Stimulated activated CD8-positive, alpha-beta memory T cell treated with anti-CD3 and anti-CD28 coated beads, Interleukin-4, amount 100 ng/mL, for 4 hours (primary cell): ENCODE measurements at places on chromosomes 3 and 15.

DNA sequence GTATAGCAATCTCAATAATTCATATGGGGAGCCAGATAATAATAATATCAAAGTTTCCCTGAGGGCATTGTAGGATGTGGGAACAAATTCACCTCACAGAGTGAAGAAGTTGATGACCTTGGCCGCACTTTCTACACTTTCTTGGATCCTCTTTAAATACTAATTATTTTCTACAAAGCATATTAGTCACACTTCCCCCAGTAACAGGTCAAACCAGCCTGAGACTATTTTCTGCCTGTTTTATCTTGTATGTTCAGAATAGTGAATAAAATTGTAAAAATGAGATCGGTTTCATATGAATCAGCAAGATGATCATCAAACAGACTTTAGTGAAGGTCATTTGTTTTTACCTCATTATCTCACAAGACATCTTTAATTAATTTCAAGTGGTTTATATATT, 2.3 kb upstream of the OR5K3 start:
- no peak for DNase-seq

DNA sequence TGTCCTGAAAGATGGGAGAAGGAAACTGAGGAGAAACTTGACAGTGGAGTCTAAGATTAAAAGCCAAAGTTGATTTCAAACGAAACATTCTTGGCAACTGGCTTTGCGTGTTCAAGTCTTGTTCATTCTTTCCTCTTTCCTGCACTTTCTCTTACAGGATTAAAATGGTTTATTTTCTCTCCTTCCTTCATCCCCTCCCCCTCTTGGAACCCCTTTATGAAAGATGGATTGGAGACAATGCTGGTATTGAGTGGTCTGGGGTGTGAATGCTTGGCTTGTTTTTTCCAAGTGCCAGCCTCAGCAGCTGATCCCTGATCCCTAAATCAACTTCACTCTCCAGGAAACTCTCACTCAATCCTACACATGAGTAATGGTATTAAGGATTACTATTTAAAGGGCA, 703 bp upstream of the LSAMP start:
- DNase-seq = no peak

DNA sequence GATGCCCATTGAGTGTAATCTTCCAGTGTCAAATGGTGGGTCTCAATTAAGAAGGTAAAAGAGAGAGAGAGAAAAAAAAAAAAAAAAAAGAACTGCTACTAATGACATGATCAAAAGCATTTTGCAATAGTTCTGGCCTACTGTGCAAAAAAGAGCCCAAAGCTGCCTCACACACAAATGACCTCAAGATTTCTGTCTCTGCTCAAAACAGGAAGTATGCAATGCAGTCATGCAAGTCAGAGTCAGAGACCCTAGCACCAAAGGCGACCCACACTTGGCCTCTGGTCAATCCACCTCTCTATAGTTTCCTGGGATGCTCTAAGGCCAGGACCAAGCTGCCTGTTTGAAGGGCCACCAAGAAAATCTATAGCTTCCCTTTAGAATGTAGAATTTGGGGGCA, 323.5 kb downstream of the VPS13C start:
- DNase-seq = no peak

- DNase-seq = no peak
These were observed 71.1 kb upstream of the OXTR start for GRCh38 chr3:8840556-8840955.

- no peak for DNase-seq
These were observed 9.0 kb upstream of the GNB4 start for GRCh38 chr3:179460260-179460659.

DNA sequence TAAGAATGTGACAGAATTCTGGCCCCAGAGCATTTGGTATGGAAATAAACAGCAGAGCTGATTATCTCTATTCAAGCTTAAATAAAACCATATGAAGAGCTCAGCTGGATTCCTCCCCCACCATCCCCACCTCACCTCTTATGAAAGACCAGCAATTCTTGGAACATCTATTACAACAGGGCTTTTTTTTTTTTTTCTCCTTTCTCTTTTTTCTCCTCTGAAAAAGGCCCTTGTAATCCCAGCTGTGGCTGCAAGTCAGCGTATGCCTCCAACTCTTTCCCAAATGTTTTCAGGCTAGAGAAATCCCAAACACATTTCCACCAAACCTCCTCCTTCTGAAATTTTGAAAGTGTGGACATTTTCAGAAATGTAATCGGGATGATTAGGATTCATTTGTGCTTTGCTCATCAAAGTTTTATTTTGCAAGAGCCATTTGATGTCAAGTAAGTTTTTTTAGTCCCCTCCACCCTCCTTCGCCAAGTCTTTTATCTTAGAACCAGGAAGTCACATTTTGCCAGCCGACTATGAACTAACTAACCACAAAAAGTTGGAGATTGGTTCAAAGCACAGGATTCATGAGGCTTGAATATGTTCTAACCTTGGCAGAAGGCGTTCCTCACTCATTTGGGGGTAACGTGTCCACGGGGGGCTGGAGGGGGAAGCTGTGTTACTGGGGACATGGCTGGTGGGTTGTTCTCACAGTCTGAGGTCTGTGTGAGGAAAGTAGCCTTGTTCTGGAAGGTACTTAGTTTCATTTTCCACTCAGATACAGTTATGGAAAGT, 142.0 kb upstream of the PDZRN3 start:
- DNase-seq = no peak

GRCh38 chr3:41277790-41278465, 78.6 kb downstream of the CTNNB1 start:
- DNase-seq = no peak

GRCh38 chr15:43531018-43531670, 13.7 kb downstream of the MAP1A start:
- no peak for DNase-seq

DNA sequence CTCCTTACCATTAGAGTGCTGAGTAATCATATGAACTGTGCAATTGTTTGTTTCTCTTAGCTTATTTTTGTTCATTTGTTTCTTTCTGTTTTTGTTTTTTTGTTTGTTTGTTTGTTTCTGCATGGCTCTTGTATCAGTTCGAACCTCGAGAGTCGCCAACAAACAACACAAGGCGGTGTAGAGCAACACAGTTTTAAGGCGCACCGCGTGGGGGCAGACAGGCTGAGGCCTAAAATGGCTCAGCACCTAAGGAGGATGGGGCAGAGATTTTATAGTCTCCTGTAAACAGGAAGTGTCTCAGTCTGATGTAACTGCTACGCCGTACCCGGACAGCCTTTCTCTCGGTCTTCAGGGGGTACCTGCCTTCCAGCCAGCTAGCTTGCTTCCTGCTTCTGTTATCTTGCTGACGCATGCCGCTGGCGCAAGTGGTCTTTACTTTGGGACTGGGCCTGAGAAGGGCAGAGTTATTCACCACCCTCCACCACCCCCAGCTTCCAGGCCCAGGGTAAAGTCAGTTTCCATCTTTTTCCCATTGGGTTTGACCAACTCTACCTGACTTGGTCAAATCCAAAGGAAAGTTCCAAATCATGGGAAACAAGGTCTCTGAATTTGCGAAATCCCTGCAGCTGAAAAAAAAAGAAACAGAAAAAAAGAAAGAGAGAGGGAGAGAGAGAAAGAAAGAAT, 25.8 kb upstream of the MFGE8 start:
- DNase-seq = no peak

GRCh38 chr3:156693166-156693565, 18.8 kb downstream of the TIPARP start:
- no peak for DNase-seq

- DNase-seq = no peak
These were observed 20.3 kb upstream of the SIAH2 start for GRCh38 chr3:150783316-150783715.

- DNase-seq = no peak
These were observed 7.7 kb downstream of the SLITRK3 start for GRCh38 chr3:165188452-165188851.

DNA sequence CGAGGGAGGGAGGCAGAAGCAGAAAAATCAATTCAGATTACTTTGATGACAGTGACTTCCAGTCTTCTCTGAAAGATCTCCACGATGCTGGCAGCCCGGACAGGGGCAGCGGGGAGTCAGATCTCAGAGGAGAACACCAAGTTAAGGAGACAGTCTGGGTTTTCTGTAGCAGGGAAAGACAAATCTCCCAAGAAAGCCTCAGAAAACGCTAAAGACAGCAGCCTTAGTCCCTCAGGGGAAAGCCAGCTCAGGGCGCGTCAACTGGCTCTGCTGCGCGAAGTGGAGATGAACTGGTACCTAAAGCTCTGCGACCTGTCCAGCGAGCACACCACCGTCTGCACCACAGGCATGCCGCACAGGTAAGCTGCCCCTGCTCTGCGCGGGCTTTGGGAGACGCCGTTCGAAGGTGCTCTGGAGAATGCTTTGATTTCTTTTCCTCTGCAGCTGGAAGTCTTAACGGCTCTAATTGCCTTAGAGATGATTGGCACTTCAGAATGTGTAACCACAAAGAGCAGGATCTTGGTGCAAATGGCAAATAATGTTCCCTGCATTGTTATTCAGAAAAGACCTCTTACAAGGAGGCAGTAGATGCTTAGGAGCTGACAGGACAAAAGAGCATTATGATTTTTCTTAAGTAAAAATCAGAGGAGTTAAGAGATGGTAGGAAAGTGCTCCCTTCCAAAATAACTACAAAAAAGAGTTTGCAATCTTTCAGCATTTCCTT, at the start of gene KCNAB1:
Gene KCNAB1 (plus strand): TSS at position 51 of the 724 bp plus-strand sequence.
- no peak for DNase-seq

DNA sequence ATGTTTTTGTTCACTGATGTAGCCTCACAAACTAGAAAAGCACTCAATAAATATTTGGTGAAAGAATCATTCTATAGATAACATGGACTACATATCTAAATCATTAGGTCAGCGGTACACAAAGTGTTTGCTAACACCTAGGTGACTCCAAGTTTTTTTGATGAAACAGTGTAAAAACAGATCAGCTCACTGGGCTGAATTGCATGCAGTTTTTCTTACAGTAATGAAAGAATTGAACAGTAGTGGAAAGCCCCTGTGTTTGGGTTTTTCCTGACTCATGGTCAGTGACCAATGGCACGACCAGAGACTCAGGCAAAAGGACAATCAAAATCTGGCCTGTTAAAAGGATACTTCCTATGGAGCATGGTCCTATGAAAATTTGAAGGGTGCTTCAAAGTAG, 384.3 kb upstream of the EPHA6 start:
- no peak for DNase-seq

DNA sequence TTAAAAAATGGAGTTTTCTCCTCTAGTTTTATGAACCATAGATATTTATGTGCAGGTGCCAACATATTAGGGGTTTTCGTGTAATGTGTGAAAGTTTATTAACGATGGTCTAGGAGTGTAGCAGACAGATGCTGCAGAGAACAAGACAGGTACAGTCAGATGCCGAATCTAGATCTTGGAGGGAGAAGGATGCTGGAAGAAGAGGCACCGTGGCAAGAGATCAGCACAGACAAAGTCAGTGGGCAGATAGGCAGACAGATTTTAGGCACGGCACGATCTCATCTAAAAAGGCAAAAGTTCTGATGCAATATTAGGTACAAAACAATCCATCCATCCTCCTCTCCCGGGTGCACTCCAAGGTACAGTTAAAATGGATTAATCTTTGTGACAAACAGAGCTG, 161.6 kb downstream of the TIGIT start:
- no peak for DNase-seq

DNA sequence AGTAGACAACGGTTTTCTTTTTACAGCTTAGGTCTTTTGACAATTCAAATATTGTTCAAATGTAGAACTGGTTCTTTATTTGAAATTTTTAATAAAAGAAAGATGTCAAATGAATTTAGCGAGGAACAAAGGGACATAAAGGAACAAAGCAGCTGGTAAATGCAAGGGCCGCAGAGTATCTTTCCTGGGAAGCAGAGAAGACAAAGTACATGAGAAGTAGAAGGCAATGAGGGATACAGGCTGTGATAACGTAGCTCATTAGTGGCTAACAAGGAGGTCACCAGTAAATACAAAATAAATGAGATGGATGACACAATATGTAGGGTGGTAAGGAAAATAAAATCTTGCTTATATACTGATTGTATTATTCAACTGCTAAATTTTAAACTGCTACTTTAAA, 762.8 kb downstream of the VGLL3 start:
- no peak for DNase-seq

DNA sequence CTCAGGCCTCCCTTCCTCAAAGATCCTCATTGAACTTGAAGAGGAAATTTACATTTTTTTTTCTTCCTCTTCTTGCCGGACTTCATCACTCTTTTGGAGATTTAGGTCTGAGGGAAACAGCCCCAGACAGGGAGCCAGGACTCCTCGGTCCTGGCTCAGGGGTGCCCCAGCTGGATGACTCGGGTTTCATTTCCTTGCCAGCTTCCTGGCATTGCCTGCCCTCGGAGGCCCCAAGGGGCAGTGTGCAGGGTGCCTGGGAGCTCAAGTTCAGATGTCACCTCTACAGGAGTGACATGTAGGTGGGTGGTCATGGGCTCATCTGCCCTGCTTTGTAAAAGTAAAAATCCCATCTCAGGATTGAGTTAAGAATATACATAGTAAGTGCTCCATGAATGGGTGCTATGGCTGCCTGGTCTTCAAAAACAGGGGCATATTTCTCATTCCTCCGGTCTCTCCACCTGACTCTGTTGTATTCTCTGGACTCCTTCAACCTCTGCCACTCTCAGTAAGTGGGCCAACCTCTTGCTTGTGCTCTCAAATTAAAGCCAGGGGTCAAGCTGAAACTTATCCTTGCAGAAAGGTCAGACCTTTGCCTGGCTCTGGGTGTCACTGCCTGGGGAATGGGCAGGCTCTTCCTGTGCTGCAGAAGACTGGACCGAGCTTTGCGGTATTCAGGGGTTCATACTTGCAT, 51.8 kb downstream of the SMAD6 start:
- no peak for DNase-seq

- no peak for DNase-seq
These were observed 433 bp downstream of the FILIP1L start for GRCh38 chr3:100113723-100114412.

GRCh38 chr3:150038830-150039229, 68.1 kb upstream of the PFN2 start:
- DNase-seq = no peak

DNA sequence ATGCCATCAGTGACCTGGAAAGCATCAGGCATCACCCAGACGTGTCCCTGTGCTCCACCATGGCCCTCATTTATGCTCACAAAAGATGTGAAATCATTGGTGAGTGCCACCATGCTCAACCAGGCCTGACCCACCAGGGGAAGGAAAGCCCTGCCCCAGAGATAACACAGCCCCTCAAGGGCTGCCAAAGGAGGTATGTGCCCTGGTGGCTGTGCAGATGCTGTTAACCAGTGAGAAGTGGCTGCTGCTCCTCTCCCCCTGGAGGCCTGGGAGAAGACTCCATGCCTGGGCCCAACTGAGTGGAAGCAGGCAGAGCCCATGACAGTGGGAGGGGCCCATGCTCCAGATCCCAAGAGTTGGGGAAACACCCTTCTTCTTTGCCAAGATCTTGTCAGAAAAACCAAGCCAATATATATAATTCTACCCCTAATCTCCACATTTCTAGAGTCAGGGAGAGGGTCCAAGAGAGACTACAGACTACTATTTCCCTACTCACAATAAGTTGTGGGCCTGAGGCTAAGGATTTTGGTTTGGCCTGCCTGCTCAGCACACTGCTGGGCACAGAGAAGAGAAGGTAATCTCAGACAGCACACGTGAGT, 2.7 kb downstream of the TTC21A start:
- DNase-seq = no peak

DNA sequence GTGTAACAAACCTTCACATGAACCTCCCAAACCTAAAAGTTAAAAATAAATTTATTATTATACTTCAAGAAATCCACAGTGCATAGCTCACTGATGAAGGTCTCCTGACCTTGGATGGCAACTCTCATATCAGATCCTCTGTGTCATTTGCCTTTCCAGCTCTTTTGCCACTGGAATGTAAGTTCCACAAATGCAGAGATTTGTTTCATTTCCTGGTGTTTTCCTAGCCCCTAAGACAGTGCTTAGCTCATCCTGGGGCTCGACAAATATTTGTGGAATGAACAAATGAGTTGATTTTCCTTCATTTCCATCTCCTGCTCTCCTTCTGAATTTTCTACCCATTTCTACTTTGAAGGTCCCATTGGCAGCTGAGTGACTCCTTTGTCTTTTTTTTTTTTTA, 56.0 kb downstream of the FRMD4B start:
- DNase-seq = no peak
